Mammary epithelial cell (primary cell): ENCODE measurements at places on chromosomes 7 and 10. TPM values are rescaled to one million over a fixed set of nuclear protein-coding genes. Genes with fewer than 3 reads are reported as not detected.

Gene ZFAND4
- 3.2 and 4.3 TPM in 2 replicates for total RNA-seq

Gene ITIH5
- 0.24 TPM in 1 of 2 replicates, not detected in the other for total RNA-seq

Gene PNLIPRP3
- total RNA-seq, result 98.2 TPM

Gene CTAGE6
- total RNA-seq, result not detected

Gene TRIL
- 4.5 TPM for total RNA-seq

Gene CCNY
- 32.0 TPM for total RNA-seq

Gene TET1
- 1.8 TPM for total RNA-seq

Gene KCND2
- not detected in 2 replicates for total RNA-seq

Gene ATRNL1
- total RNA-seq, result 0.50 TPM

Gene VPS37D
- 3.7 TPM for total RNA-seq

Gene DGKI
- 0.29 and 0.35 TPM in 2 replicates for total RNA-seq

Gene CPED1
- 1.7 TPM for total RNA-seq

Gene ASB13
- 10.9 and 16.7 TPM in 2 replicates for total RNA-seq

Gene DKK1
- total RNA-seq, result 161 TPM

Gene UPK3B
- 3.9 and 4.0 TPM in 2 replicates for total RNA-seq

Gene AUTS2
- total RNA-seq, result 25.7 and 27.2 TPM in 2 replicates

Gene DCLRE1A
- total RNA-seq, result 6.5 TPM

Gene PLAC9
- total RNA-seq, result 0.68 TPM in 1 of 2 replicates, not detected in the other

Gene IL6
- not detected for total RNA-seq

Gene EGFR
- 534 and 813 TPM in 2 replicates for total RNA-seq

Gene GPER1
- 0.45 TPM in 1 of 2 replicates, not detected in the other for total RNA-seq

Gene ANKRD30A
- total RNA-seq, result not detected

Gene IDI2
- not detected for total RNA-seq

Gene ELOVL3
- 0.17 TPM for total RNA-seq

Gene CCL26
- not detected in 2 replicates for total RNA-seq

Gene ASB10
- not detected for total RNA-seq

Gene ENO4
- not detected in 2 replicates for total RNA-seq

Gene SFXN2
- total RNA-seq, result 0.83 TPM

Gene BMPER
- 0.17 TPM for total RNA-seq

Gene PLEKHS1
- total RNA-seq, result 0.17 TPM

Gene PCLO
- 3.8 and 4.1 TPM in 2 replicates for total RNA-seq

Gene SNCG
- total RNA-seq, result 54.0 TPM

Gene AEBP1
- 0.24 and 0.45 TPM in 2 replicates for total RNA-seq

Gene IFIT2
- 1.2 TPM for total RNA-seq

Gene RAMP3
- not detected for total RNA-seq

Gene TMEM176B
- 0.17 TPM for total RNA-seq

Gene AGR2
- 0.75 and 1.9 TPM in 2 replicates for total RNA-seq

Gene SLC39A12
- total RNA-seq, result not detected

Gene EBLN1
- not detected for total RNA-seq

Gene TFR2
- total RNA-seq, result 0.14 TPM in 1 of 2 replicates, not detected in the other
